ENCODE measurements at places on chromosomes 16 and 17. TPM values are rescaled to one million over a fixed set of nuclear protein-coding genes. Genes with fewer than 3 reads are reported as not detected.

The IL17C gene
- not detected for total RNA-seq

The HBQ1 gene
- total RNA-seq, result 1.5 TPM

The RHOT2 gene
- 208 TPM for total RNA-seq

The SSTR5 gene
- 1.3 TPM for total RNA-seq

DNA sequence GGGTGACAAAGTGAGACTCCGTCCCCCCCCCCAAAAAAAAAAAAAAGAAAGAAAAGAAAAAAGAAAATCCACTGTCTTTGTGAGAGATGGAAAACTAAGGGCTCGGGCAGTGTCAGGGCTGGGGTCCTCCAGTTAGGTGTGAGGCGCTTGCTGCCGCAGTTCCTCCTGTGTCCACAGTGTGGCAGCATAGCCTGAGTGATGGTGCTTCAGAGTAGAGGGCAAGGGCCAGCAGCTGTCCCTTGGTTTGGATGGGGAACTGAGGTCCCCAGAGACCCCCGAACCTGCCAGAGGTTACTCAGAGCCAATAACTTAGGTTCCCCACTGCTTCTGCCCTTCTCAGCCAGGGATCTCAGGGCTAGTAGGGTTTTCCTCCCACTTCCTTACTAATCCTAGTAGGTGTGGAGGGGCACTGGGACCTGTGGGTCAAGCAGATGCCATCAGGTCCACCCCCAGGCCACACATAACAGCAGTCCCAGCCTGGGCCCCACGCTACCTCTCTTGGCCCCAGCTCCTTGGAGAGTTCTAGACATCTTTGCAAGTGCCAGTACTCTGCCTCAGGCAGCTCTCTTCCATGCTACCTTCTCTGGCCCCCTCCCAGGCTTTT lies 7.9 kb upstream of the LLGL1 start:
- peak; percentile 92 for DNase-seq

- DNase-seq, result no peak
Measured at GRCh38 chr16:68190081-68190480, 45.8 kb downstream of the ESRP2 start.

DNA sequence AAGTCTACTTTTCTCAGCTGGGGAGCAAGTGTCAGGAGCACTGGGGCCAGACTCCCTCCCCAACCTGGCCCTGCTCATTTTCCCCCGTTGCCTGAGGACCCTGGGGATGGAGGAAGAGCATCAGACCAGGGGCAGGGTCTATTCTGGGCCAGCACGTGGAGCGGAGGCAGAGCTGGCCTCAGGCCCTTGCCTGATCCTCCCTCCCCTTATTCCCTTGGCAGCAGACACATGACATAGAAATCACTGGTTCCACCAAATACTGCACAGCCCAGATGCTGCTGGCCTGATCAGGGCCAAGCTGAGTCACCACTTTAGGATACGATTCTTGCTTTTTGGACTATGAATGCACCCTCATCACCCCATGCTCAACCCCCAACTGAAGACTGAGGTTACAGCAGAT lies 15.8 kb upstream of the AGRP start:
- no peak for DNase-seq

DNA sequence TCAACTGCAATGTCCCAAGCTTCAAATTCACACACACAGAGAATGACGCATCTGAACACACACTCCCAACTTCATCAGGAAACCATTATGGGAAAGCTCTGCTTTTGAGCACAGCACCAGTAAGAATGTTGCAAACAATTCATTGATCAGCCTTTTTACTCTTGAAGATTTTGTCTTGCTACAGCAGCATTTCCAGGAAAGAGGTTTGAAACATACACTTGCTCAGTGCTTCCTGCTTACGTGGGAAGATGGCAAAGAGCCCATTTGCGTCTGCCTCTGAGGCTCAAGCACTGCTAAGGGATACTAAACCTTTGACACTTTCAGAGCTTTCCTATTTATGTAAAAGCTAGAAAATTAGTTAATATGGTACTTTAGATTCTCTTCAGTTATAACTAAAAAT lies 77.2 kb upstream of the MON1B start:
- no peak for DNase-seq

DNA sequence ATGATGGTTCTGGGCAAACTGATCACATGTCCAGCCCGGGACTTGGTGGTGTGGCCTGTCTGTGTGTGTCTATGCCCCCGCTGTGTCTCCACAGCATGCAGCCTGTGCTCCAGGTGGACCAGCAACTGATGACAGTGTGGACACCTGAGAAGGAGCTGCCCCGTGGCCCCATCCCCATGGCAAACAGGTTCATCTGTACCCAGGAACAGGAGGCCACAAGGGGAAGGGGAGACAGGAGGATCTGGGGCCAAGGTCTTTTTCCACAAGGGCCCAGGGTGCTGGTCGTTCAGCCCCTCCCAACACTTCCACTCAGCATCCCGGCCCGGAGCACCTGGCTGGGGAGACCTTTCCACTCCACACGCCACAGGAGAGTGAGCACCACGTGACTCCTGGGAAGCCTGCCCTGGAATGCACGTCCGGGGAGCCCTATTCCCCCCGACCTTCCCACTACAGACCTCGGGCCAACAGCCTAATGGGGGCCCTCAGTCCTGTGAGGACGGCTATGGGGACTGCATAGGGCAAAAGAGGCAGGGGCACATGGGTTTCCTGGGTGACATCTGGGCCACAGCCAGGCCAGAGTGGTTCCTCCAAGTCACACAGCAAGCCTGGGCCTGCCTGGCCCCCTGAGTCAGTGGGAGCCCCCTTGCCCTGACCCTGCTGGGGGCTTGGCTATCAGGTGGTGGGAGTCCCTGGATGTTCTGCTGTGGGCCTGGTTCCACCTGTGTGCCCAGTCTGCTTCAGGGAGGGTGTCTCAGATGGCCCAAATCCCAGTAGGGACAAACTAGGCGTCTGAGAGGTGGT lies 20.8 kb upstream of the NXPH3 start:
- DNase-seq, result no peak

DNA sequence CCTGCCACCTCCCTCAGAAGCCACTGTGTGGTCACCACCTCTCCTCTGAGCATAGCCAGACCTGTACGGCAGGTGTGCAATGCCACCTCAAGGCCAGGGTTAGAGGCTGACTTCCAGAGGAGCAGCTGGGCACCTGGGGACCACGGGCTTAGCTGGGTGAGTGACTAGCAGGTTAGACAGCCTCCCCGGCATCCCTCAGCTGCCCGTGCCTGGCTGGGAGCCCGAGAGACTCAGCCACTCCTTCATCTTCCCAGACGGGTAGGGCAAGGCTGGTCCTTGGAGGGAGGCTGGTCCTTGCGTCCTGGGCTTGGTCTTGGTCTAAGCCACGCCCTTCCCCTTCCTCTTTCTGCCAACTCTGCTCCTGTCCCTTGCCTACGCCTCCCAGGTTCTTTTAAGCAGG lies 7.8 kb downstream of the CRHR1 start:
- DNase-seq, result no peak

GRCh38 chr17:80706463-80706867 lies 161.8 kb downstream of the RPTOR start:
- no peak for DNase-seq

DNA sequence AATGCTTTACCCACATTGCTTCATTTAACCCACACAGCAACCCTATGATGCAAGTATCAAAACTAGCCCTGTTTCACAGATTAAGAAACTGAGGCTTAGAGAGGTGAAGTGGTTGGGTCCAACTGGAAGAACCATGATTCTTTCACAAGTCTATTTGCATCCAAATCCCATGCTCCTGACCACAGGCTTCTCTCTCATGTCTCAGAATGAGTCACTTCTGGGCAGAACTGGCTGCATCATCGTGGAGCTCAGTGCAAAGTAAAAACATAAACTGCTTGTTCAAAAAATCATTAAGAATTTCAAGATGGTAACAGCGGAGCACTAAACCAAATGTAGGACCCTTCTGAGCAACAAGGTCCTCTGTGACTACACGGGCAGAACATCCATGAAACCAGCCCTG lies 20.2 kb upstream of the CES1 start:
- no peak for DNase-seq
